ENCODE measurements at places on chromosomes 11 and 22.
A peak's percentile ranks its signal among the peaks of the same experiment; 100 is the strongest.

- DNase-seq, result no peak
Measured at GRCh38 chr11:204587-205109, 2.6 kb downstream of the BET1L start.

GRCh38 chr11:41459465-41460401 lies at the start of gene LRRC4C:
LRRC4C (minus strand) TSS chr11:41459652.
- DNase-seq, result no peak

DNA sequence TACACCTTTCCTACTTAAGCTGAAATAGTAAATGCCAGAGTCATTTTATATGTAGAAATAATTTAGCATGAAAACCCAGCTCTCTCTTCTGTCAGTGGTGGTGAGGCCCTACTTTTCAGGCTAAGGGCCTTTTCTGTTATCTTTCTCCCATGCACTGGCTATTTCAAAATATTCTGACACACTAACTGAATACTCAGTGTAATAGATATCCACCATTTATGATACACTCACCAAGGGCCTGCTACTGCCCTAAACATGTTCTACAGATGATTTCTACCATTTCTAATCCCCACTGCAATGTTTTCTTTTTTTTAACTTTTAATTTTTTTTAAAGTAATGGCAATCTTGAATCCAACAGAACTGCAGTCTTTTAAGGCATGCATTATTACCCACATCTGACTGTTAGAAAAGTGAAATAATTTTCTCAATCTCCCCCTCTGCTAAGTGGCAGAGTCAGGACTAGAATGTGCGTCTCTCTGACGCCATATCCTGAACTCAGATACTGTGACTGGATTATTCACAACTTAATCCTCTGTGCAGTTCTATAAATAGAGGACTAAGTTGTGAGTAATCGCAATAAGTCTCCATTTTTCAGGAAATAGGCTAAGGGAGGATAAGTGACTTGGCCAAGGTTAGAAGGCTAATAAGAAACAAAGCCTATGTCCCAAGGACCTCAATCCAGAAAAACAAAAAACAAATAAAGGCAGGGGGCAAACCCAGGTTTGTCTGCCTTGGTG lies 44.0 kb downstream of the GRAMD1B start:
- peak; percentile 93 for DNase-seq

GRCh38 chr11:2883979-2884815 lies 1.4 kb downstream of the CDKN1C start:
- peak; percentile 33 for DNase-seq

DNA sequence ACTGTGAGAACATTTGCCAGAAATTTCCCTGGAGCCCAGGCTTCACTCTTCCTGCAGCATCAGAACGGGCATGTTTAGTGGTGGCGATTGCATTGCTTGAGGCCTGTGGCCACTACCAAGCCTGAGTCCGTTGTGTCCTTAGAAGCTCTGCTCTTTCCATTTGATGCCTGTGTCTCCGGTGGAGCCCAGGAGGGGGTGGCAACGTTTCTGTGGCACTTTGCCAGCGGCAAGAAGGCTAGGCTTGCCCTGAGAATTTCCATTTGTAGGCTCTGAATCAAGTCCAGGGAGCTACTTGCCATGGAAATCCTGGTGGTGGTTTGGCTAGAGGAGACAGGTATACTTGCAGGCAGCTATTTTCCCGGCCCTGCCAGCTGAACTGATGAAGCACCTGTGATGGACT lies 47.1 kb downstream of the ADAMTS8 start:
- DNase-seq, result no peak

DNA sequence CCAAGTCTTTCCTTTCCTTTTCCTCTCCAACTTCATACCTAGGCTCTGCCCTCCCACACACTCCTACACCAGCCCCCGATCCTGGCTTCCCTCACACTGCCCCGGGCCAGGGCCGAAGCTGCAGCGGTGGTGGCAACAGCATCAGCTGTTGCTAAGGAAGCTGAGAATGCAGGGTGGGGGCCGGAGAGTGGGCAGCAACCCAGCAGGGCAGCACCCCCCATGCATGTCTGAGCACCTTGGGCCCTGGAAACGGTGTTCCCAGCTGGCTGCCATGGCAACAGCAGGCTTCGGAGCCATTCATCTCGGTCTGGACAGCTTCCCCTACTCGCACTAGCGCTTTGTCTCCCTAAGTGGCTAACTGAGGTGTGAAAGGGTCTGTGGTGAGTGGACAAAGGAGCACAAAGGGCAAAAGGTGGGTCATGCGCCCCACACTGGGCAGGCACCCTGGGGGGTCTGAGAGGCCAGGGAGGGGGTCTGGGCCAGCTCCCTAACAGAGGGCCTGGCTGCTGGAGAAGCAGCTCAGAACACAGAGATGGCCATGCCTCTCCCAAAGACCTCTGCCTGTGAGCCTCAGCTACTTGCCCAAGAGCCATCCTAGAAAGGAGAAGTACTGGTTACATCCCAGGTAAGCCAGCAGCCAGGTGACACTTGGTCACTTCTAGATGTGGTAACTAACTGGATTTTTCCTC lies 42.1 kb upstream of the JAM3 start:
- no peak for DNase-seq

DNA sequence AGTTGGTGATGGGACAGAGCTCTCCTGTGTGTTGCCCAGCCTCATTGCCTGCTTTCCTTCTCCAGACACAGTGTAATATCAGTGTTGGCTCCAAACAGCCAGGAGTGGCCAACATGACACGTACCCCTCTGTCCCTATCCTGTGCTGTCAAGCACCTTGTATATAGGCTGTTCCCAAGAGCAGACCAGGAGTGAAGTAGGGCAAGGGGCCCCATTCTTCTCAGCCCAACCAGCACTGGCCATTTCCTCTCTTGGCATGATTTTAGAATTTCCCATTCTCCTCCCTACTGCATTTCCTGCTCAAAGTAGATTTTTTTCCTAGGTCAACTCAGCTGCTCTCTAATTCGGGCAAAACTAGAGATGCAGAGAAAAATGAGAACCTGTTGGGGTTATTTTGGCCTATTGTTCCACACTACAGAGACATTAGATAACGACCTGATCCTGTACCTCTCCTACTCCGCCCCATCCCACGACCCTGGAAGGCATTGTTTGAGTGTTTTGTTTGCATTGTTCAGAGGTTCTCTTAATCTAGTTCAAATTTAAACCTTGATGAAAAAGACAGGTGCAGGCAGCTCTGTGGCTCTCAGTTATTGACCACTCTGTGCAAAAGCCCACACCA lies 95.6 kb downstream of the RASSF10 start:
- no peak for DNase-seq

- peak; percentile 99 for DNase-seq
Measured at GRCh38 chr11:35337136-35337913, 82.0 kb downstream of the SLC1A2 start.

DNA sequence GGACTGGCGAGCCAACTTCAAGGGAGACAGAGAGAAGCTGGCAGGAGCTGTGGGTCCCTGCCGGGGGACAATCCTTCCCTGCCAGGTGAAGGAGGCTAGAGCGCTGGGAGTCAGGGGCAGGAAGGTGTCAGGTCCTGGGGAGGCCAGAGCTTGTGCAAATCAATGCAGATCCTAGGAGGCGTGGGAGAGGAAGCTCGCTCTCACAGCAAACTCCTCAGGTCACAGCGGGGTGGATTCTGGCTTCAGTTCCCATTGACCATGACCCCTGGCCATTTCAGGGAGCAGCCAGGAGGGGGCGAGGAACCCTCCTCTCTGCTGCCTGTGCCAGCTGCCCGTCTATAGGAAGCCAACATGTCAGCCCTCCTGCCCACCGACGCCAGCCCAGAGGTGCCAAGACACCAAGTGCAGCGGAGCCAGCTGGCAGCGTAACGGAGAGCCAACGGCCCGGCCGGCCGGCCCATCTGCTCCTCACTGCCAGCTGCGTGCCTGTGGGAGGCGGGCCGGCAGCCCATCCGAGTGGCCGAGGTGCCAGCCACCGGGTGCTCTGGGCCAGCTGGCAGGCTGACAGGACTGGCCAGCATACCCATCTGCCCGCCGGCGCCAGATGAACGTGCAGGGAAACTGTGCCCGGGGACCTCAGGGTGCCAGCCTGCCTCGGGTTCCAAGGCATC lies 374.8 kb downstream of the MIAT start:
- DNase-seq, result no peak
